HTR-8/SVneo (cell line): ENCODE measurements at places on chromosomes 5 and 9.
A peak's percentile ranks its signal among the peaks of the same experiment; 100 is the strongest.

- no peak for DNase-seq
Measured at GRCh38 chr5:114612406-114612805, 250.5 kb downstream of the KCNN2 start.

GRCh38 chr5:135977375-135977928, 22.7 kb upstream of the LECT2 start:
- DNase-seq: no peak

DNA sequence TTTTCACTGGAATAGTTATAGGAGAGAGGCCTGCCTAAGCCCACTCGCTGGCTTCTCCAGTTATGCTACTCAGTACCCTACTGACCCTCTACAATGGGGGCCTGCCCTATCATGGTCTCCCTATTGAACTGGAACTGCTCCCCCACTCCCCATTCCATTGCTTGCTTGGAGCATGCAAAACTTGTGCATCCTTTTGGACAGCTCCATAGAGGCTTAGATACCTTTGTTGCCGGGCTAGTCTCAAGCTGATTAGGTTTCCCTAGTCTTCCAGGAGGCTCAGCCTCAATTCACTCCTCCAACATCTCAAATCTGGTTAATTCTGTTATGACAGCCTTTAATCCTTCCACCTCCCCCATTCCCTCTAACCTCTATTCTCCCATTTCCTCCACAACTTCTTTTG, 39.9 kb downstream of the KIF24 start:
- DNase-seq: no peak

GRCh38 chr5:39424736-39425637, at the start of gene DAB2:
DAB2 (minus strand) TSS chr5:39424980; CDS start chr5:39394320, 30,660 bp downstream.
- peak; percentile 95 for DNase-seq

- DNase-seq: no peak
Measured at GRCh38 chr5:90886381-90886780, 327.8 kb downstream of the ADGRV1 start.

GRCh38 chr5:120803282-120803681, 339.2 kb downstream of the PRR16 start:
- peak; percentile 15 for DNase-seq

GRCh38 chr9:101481261-101481660, 45.7 kb upstream of the ALDOB start:
- no peak for DNase-seq

- DNase-seq: no peak
Measured at GRCh38 chr9:105114318-105114717, 130.1 kb upstream of the SLC44A1 start.

- DNase-seq: no peak
Measured at GRCh38 chr5:23405316-23406068, 101.9 kb upstream of the PRDM9 start.

DNA sequence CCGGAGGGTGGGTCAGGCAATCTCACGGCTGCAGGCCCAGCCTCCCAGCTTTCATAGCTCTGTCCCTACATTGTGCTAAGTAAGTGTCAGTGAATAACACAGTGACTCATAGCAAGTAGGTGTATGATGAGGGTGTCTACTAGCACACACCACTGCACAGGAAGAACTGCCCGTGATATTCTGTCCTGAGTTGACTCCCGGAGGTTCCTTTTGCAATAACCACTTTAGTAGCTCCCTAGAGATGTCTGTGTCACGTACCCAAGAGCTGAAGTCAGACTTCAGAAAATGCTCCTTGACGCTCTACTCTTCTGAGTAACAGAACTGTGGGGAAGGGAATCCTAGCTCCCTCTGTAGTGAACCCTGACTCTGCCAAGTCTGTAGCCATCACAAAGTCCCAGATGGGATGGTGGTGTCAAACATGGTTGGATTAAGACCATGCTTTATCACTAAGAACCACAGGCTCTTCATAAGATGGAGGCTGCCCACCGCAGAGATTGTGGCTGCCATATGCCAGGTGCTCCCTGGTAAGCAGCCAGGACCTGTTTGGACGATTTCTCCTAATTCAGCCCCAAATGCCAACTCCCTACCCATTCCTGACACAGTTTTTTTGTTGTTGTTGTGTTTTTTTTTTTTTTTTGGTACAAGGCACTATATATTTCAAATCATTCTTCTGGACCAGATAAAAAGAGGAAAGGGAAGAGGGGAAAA, 352.6 kb upstream of the PANK3 start:
- peak; percentile 10 for DNase-seq

DNA sequence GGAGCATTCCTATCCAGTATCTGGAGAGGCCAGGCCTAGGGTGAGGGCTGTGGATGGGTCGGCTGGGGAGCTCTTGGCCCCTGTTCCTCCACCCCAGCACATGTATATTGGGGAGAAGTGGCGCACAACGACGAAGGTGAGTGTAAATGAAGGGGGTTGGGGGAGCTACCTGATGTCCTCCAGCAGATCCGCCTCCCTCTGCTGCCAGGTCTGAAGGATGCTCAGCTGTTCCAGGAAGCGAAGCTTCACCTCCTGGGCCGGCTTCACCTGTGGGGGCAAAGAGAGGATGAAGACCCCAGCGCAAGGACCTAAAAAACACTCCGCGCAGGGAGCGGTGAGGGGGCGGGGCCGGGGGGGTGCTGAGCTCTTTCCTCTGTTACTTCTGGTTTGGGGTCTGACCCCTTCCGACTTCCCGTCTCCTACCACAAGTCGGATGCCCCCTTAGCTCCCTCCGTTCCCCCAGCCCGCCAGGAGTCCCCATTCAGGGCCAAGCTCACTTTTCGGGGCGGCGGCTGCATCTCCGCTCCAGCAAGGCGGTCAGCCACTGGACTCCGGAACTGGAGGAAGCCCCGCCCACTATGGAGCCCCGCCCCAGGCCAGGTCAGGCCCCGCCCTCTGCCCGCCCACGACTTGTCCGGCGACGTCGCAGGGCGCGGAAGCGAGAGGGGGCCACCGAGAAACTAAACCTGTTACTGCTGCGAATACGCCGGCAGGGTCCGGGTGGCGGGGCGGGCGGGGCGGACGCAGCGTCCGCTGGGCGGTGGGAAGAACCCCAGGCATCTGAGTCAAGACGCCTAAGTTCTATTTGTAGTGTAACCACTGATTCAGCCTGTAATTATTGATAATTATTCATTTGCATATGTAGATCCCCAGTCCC, at the start of gene FCHSD1:
FCHSD1 (minus strand) TSS at position 568 of the 877 bp plus-strand sequence; CDS start at position 518, 50 bp downstream.
- DNase-seq: peak; percentile 89

- no peak for DNase-seq
Measured at GRCh38 chr5:54453046-54453445, 2.5 kb upstream of the HSPB3 start.

- no peak for DNase-seq
Measured at GRCh38 chr5:41218929-41219657, 5.8 kb upstream of the C6 start.

GRCh38 chr5:75567710-75568109, 43.5 kb upstream of the ANKDD1B start:
- DNase-seq: peak; percentile 4

DNA sequence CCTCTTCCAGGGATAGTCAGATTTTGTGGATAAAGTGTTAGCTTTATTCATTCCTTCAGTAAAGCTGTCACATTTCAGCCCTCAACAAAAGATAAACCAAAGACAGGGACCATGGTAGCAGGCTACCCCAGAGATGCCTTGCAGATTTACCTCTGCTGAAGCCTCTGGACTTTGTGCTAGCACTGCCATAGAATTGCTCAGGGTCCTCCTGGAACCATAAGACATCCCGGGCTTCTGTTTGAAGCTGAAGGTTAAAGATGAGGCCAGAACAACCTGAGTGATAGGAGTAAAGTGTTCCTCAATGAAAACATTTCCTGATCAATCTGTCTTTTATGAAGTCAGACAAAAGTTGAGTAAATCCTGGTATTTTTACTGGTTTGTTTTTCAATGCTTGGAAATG, 57.5 kb upstream of the ARL15 start:
- no peak for DNase-seq

GRCh38 chr9:70566066-70566465, 151.6 kb upstream of the KLF9 start:
- DNase-seq: no peak

DNA sequence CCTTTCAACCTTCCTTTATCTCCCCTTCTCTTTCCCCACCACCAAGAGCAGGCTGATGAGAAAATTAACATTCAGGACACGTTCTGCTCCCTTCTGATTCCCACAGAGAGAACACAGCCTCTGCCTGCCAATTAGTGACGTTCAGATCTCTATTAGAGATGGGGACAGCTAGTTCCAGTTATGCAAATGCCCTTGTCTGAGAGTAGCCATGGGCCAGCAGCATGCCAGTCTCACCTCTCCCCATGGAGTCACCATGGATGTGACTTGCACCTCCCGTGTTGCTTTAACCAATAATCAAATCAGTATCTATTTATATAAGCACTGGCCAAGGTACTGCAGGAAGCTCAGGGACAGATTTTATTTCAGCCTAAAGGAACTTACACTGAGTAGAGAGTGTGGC, 61.3 kb downstream of the KCNIP1 start:
- DNase-seq: no peak

DNA sequence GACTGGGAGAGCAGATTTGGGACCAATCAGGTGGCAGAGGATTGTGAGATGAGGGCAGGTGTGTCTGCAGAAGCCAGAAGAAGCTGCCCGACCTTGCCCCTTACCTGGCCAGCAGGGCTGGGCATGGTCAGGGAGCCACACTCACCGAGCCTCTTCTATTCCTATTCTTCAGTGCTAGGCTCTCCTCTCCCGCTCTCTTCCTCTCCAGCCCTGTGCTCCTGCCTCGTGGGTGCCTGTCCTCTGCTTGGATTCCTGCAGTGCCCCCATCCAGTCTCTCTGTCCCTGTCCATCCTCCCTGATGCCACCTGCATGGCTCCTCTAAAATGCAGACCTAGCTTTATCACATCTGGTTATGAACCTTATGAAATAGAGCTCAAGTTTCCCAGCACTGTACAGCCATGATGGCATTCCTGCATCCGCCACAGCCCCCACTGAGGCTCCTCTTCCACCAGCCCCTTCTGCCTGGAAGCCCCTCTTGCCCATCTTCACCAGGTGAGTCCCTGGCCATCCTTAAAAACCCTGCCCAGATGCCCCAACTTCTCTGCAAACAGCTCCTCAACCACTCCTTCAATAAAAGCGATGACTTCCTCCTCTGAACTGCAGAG, 8.2 kb downstream of the UBE2QL1 start:
- DNase-seq: no peak

GRCh38 chr9:11702548-11702947, 990.6 kb upstream of the TYRP1 start:
- DNase-seq: no peak

GRCh38 chr5:39025456-39025855, 48.7 kb downstream of the RICTOR start:
- DNase-seq: no peak

DNA sequence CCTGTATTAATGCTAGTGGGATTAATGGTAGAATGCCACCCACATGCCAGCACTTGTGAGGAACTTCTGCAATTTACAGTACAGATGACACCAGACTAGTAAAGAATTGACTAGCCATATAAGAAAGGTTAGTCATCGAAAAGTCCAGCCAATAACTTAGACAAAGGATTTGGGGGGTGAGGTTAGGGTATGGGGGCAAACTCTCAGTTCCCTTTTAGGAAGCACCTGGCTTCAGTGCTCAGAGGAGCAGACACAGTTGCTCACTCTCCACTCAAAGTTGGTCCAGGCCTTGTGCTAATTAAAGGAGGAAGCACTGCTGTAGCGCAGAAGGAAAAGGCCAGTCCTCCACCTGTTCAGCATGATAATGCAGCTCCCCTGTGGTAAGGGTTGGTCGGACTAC, 25.2 kb downstream of the TGFBR1 start:
- DNase-seq: no peak

- DNase-seq: no peak
Measured at GRCh38 chr5:174176511-174176910, 131.0 kb downstream of the NSG2 start.

DNA sequence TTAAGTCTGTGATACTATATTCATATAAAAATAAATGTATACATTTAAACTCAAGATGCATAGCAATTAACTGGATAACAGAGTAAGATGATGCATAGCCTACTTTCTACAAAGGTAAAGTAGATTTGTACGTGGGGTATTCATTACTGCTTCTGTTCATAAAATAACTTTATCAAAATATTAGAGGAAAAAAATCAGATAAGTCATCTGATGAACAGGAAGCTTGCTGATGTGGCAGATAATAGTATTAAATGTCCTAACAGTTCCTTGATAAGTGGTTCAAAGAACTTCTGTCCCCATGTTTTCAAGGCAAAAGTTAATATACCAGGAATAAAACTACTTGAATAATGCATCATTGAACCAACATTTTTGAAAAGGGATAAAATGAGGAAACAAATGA, 123.7 kb downstream of the NFIB start:
- DNase-seq: no peak

DNA sequence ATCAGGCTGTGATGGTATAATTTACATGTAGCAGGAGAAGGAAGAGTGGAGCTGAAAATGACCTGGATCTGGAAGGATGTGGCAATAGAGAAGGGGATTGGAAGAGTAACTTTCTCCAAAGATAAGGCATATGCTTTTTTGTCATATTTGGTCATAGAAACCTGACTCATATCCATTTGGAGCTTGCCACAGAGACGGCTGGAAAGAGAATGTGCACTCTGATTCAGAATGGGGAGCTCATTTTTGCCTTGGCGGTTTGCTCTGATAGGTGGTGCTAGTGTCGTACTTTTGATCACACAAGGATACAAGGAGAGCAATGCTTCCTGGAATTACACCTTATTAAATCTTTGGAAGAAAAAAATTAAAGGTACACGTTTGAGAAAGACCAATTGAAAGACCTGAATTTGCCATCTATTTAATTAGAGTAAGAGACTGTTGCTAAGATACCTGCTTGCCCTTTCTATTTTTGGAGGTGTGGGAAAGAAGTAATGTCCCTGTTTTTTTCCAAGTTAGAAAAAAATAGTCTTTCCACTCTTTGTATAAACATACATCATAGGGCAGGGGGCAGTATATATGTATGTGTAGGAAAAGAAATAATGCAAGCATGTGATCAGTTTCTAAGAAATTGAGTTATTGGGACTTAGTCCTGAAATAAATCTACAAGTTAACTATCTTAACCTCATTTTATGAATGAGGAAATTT, 5.4 kb downstream of the LSM11 start:
- peak; percentile 52 for DNase-seq

GRCh38 chr5:169615561-169615960, 21.5 kb upstream of the DOCK2 start:
- no peak for DNase-seq

DNA sequence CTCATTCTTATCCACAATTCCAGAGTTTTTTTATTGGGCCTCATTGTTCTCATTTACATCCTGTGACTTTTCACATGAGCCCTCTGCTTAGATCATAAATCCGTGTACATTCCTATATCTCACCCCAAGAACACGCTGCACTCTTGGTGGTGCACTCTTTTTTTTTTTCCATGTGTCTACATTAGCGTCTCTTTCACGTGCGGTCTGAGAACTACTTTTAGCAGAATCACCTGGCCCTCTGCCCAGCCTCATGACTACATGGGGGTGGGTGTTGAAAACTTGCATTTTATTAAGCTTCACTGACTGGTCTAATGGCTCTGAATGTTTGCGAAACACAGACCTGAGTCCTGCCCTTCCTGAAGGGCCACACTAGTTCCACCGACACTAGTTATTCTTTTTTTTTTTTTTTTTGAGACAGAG, 18.6 kb downstream of the C9orf57 start:
- DNase-seq: no peak
